ENCODE measurements at places on chromosomes 16 and 17.

- DNase-seq = peak; percentile 76
These were observed 2.5 kb upstream of the IGSF6 start for GRCh38 chr16:21654881-21655280.

DNA sequence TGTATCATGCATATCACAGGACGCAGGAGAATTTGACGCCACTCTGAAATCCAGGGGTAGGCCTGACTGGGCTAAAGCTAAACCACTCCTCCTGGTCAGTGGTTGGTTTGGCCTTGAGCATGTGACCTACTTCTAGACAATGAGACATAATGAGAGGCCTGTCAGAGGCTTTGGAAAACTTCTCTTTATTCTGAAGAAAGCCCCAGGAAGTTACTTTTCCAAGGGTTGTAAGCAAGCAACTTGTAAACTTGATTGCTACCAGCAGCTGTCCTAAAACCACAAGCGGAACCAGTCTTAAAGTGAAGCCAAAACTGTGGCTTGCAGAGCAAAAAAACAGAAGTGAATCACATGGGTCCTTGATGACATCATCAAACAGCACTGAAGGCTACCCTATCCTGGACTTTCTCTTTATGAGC lies 138.2 kb upstream of the COX10 start:
- DNase-seq = no peak

DNA sequence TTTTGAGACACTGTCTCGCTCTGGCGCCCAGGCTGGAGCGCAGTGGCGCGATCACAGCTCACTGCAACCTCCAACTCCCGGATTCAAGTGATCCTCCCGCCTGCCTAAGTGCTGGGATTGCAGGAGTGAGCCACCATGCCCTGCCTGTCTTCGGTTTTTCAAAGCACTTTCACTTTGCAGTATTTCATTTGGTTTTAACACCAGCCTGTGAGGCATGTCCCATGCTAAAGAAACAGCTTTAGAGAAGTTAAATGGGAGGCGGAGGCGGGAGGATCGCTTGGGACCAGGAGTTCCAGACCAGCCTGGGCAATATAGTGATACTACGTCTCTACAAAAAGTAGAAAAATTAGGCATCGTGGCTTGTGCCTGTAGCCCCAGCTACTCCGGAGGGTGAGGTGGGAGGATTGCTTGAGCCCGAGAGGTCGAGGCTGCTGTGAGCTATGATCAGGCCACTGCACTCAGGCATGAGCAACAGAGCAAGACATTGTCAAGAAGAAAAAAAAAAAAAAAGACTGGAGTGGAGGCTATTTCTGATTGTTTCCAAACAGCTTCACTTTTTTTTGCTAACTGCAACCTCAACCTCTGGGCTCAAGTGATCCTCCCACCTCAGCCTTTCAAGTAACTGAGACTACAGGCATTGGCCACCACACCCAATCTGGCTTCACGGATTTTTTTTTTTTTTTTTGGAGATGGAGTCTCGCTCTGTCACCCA lies 1.3 kb downstream of the METTL23 start:
- no peak for DNase-seq

DNA sequence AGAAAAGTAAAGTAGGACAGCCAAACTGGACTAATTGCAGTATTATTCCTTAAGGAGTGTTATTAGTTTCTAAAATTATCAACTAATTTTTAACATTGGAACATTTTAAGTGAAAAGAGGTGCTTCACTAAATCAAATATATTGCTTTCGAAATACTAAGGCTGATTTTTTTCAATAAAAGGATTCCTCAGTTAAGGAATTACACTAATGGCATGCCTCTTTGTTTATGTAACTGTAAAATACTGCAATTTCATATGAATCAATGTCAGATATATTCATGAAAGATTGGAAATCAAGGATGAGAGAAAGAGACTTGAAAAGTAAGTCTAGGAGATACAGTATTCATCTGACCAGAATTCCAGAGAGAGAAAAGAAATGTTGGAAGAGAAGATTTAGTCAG lies 129.8 kb downstream of the TANC2 start:
- DNase-seq = no peak

Measured in foreskin keratinocyte (primary cell).